AG08395 (cell line): ENCODE measurements at places on chromosomes 2 and 18.

GRCh38 chr2:124001696-124002430 is 23.2 kb upstream of the CNTNAP5 start:
- DNase-seq: no peak

- no peak for DNase-seq
Measured at GRCh38 chr2:231524477-231525247, 5.6 kb downstream of the NMUR1 start.

DNA sequence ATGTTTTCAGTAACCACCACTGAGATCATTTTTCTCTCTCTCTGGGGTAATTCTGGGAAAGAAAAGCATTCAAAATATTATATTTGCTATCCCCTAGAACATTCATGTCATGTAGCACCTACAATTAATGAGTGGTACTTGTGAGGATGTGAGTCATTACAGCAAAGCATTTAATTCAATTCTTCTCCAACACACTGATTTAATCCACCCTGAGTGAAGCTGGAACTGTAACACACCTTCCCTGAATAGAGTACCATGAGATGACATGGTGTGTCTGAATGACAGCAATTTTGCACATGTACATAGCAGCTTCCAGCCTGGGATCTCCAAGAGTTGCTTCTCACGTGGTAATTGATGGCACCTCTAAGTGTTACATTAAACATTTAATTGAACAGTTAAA is 207.1 kb upstream of the SLC14A2 start:
- no peak for DNase-seq

DNA sequence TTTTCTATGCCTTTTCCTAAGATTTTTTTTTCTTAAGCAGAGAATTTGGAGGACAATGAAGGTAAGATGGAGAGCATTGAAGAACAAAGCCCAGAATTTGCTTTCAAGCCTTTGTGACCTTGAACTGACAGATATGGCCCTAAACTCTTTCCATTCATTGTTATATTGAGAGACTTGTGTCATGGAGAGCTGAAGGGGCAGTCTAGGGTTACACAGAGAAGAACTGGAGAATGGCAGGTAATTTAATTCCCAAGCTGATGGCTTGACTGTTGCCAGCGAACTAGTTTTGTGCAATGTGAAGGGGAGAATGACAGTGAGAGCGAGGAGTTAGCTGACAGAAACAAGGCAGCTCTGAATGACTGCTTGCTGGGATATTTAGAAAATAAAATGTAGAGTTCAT is 1344.2 kb downstream of the LRP1B start:
- no peak for DNase-seq

DNA sequence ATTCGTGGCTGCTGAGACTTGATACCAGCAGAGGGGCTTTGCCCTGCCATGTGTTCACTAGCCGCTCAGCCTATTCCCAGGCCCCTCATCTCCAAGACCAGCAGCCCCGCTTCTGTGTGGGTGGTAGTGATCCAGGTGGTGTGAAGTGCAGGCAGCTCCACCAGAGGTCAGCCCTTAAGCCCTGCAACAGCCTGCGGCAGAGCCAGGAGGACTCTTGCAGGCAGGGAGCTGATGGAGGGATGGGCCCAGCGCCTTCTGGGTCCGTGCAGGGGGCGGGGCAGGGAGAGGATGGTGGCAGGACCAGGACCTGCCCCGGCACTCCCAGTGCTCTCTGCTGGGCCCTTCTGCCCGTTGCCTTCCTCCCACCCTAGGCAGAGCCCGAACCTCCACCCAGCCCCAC is 162.0 kb downstream of the SH3BP4 start:
- DNase-seq: no peak

DNA sequence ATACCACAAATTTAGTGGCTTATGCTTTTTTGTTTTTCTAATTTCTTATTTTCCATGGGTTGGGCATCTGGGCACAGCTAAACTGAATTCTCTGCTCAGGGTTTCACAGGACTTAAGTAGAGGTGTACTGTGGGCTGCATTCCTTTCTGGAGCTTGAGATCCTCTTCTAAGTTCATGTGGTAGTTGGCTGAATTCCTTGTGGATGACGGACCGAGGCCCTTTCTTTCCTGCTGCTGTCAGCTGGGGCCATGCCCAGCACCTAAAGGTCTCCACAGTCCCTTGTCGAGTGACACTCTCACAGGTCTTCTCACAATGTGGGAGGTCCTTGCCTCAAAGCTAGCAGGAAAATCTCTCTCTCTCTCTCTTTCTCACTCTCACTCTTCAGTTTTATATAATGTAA is 433.5 kb upstream of the LRATD1 start:
- no peak for DNase-seq

GRCh38 chr2:224029876-224030275 is 9.2 kb downstream of the SERPINE2 start:
- no peak for DNase-seq

DNA sequence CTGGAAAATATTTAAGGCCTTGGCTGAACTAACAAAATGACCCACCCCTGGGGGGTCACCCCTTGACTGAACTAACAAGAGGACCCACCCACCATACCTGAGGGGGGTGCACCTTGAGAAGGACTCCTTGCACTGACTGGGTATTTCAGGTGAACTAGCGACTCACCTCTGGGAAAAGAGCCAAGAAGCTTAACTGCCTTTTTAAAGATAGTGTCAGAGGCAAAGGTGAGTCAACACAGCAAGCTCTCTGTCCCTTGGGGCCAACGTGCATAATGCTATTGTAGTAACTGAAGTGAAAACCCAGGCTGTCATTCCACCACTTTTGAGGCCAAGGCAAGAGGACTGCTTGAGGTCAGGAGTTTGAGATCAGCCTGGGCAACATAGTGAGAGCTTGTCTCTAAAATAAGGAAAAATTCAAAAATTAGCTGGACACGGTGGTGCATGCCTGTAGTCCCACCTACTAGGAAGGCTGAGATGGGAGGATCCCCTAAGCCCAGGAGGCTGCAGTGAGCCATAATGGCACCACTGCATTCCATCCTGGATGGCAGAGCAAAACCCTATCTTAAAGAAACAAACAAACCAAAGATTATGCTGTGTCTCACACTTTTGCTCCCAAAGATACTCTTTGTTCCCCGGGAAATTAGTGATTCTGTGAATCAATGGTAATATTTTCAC is 36.4 kb upstream of the ZCCHC2 start:
- peak; percentile 11 for DNase-seq

GRCh38 chr2:19697131-19697530 is 204.7 kb downstream of the TTC32 start:
- no peak for DNase-seq

- DNase-seq: no peak
Measured at GRCh38 chr2:156064540-156064939, 268.0 kb downstream of the NR4A2 start.

DNA sequence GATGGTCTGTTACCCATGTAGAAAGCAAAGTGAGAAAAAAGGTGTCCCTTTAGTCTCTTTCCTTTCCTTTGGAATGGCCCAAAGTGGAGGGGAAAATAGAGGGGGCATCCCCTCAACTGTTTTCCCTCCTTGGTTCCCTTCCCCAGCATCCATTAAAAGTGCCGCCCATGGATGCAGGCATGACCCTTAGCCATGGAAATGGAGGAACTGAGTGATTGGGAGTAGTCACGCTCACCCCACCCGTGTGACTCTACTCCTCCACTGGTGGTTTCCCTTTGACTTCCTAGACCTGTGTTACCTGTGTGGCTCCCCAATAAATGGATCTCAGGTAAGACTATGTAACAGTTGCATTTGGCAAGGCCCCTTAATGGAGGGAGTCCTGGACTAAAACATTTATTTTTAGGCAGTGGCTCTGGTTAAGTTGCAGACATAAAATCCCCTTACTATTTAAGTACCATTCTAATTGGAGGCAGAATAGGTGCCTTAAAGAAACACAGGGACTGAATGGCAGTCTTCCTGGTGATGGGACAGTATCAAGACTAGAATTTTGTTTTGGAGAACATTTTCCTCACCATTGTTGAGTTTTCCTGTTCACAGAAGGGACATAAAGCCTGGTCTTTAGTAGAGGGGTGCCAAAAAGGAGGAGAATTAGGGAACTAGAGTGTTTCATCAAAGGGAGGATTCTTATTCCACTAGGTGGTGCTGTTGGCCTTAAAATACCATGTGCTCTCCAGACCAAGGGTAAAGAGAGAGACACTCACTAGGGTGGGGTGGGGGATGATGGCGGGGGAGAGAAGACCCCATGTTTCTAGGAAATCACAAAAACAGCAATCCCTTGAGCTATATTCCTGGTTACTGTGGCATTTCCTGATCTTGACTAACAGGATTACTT is 25.7 kb upstream of the PLA2R1 start:
- no peak for DNase-seq

GRCh38 chr2:19361325-19361990 is 3.0 kb upstream of the OSR1 start:
- no peak for DNase-seq

- no peak for DNase-seq
Measured at GRCh38 chr2:28606986-28607441, 111.2 kb downstream of the PLB1 start.

- peak; percentile 46 for DNase-seq
Measured at GRCh38 chr2:36562973-36563532, 34.9 kb downstream of the FEZ2 start.

DNA sequence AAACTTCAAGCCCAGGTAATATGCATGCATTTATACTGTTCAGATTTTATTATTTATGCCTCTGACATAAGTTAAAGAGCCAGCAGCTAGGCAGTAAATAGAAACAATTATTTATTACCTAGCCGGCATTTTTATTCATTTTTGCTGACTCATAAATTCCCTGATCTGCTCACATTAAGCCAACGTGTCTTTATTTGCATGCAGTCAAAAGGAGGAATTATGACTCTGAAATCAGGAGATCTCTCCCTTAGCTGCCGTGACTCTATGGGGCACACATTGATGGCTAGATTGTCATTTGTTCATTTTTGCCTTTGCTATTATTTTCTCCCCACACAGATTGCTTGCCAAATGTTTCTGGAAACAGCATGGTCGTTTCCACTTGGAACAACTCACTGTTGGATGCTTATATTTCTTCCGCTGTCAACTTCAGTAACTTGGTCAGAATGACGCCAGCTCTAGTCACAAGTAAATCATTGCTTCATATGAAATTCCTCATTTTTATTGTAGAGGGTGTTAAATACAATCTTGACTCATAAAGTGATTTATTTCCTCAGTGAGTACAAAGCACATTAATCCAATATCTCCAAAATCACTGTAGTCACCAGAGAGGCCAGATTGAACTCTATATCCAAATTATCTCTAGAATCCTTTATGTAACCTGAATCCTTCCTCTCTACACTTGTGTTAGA is 15.9 kb upstream of the ZBTB14 start:
- peak; percentile 6 for DNase-seq

GRCh38 chr2:101690547-101691152 is 6.9 kb upstream of the MAP4K4 start:
- no peak for DNase-seq

DNA sequence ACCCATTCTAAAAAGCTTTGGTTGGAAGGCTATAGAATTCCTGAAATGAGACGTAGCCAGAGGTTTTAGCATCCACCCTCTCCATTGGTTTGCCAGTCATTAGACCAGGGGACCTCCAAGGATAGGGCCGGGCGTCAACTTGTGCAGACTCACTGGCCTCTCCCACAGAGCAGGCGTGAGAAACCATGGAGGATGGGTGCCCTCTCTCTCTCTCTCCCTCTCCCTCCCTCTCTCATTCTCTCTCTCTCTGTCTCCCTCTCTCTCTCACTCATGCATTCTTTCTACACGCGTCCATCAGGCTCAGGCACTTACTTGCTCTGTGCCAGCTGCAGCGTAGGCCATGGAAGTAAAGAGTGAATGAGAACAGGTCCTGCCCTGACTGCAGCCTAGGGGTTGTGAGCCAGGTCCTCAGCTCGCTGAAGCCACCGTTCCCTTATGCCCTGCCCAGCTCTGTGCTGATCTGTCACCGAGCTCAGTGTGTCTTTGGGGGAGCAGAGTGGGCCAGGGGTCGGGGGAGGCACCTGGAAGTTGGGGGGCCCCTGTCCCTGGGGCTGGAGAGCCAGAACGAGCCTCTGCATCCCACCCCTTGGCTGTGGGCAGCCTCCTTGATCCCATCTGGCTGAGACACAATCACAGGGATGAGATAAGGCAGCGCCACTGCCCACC is 304.4 kb upstream of the HS6ST1 start:
- no peak for DNase-seq

DNA sequence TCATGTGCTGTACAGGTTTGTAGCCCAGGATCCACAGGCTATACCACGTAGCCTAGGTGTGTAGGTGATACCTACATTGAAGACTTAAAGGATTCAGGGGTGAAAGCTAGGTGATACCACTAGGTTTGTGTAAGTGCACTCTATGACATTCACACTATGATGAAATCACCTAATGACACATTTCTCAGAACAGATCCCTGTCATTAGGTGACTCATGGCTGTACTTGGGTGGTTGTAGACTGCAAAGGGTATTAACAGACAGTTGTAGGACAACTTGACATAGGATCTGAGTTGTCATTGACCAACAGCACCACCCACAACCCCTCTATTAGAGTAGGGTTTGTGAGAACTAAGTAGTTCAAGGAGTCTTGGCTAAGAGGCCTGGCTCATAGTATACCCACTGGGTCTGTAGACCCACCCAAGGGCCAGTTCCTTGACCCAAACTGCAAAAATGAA is 27.7 kb upstream of the SMCHD1 start:
- DNase-seq: peak; percentile 10

- DNase-seq: no peak
Measured at GRCh38 chr18:78587096-78587495, 392.5 kb upstream of the SALL3 start.

DNA sequence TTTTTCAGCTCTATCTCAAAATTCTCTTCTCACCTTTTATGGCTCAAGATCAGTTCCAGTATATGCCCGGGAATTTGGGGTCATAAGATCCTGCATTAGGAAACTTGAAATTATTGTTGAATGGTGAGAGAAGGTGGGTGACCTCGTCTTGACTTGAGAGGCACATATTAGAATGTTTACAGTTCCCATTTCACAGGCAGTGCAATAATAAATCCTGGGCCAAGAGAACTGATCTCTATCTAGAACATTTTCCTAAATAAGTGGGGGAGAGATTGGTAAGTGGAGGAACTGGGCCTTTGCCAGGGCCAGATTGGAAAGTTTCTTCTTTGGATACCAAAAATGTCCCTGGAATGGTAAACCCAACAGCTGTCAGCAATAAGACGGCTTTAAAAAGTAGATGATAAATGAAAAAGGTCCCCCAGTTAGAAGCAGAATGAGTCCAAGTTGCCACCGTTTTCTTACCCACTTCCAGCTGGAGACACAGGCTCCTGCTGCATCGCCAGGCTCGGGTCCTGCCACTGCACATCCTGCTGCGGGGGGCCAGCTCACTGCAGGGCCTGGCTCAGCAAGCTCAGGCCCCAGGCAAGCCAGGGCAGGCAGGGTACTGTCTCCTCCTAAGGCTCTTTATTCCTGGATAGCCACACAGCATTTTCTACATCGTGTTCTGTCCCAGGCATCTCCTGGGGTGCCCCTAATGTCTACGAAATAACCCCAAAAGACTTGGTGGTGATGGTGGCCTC is 126.4 kb upstream of the EPAS1 start:
- no peak for DNase-seq
